ENCODE measurements at places on chromosomes 3 and 15.

GRCh38 chr3:97297032-97297431 is 467.5 kb upstream of the ARL6 start:
- no peak for DNase-seq

- DNase-seq = no peak
Measured at GRCh38 chr15:99686290-99686689, 46.9 kb downstream of the LYSMD4 start.

- DNase-seq = no peak
Measured at GRCh38 chr3:11201251-11202019, 47.1 kb downstream of the HRH1 start.

- no peak for DNase-seq
Measured at GRCh38 chr3:119627461-119627860, 29.8 kb downstream of the PLA1A start.

- no peak for DNase-seq
Measured at GRCh38 chr15:28931828-28932227, 46.1 kb downstream of the APBA2 start.

DNA sequence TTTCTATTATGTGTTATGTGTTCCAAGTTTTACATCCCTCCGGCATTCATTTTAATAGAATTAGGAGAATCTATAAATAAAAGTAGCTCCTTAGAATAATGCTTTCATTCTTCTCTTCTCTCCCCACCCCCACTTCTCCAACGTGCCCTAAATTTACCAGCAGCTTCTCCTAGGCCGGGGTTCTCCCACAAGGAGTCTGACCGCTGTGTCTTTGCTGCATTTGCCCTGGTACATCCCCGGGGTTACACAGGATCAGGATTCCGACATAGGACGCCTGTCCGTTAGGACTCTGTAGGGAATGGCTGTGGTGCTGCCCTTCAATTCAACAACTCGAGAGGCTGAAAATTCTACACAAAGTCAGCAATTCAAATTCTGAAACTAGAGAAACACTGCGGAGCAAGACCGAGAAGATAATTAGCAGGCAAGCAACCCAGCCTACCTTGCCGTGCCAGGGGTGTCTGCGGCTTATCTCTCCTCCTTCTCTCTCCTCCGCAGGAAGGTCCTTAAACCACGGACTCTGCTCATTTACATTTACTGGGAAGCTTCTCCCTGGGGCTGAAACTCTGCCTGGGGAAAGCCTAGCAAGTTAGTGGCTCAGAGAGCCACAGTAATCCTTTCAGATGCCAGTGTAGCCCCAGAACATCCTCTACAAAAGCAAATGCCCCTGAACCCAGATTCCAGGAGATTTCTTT is 18.8 kb downstream of the PCSK6 start:
- no peak for DNase-seq

DNA sequence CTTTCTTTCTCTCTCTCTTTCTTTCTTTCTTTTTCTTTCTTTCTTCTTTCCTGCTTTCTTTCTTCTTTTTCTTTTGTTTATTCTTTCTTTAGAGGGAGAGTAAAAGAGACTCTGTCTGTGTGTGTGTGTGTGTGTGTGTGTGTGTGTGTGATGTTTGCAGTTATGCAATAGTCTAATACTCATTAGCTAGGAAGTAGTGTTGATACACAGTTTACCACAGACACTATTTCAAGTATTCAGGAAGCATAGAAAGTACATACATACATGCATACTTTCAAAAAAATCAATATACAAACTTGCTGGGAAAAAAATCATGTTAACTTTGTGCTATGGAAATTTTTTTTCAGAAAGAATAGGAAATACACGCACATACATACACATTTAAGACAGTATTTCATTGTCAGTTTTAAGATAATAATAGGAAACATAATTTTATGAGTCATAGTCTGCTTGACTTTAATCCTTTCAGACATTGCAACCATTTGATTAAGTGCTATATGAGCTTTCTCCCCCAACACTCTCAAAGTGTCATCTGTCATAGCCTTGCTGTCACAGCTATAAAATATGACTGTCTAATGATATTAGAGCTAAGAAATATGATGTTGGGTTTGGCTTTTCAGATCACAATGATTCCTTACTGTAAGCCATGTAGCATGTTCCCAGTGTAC is 74.9 kb upstream of the EPHA3 start:
- no peak for DNase-seq

- no peak for DNase-seq
Measured at GRCh38 chr3:50876947-50877346, 202.2 kb downstream of the DOCK3 start.

- DNase-seq = no peak
Measured at GRCh38 chr15:45262906-45263461, 10.9 kb downstream of the SLC28A2 start.

GRCh38 chr3:198028718-198029117 is 68.7 kb downstream of the LMLN start:
- DNase-seq = no peak

DNA sequence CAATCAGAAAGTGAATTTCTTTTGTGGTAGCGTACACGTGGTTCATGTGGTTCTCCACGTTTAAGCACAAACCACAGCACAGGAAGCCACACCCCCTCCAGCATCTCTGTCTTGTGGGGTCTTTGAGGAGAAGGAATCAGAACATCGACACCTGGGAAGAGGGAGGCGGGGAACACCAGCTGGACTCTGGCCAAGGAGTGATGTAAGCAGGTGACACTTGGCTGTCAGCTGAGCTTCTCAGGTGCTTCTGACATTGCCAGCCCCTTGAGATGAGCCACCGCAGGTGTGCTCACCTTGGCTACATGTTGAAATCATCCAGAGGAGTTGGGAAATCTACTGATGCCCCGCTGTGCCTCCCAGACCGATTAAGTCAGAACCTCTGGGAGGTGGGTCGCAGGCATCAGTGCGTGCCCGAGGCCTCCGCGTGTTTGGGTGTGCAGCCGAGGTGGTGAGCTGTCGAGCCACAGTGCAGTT is 85.0 kb downstream of the FAM81A start:
- no peak for DNase-seq

DNA sequence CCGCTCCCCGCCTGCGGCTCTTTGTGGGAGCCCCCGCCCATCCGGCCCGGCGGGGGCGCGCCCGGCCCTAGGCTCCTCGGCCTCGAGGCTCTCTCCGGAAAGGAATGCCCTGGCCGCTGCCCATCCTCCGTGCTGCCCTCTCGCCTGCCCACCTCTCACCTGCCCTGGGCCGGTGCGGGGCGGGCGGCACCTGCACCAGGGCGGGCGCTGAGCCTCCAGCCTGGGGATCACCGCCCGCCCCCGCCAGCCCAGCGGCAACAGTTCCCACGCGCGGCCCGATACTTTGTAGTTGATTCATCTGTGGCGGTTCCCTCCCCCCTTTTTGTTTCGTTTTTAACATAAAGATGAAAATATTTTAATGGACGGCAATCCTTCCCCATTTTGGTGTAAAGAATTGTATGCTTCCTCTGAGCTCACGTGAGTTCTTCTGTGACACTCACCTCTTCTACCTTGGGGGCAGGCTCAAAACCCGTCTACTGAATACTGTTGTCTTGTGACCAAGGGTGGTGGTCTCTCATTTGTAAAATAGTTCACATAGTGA is 1.9 kb downstream of the KLF13 start:
- DNase-seq = no peak

- no peak for DNase-seq
Measured at GRCh38 chr3:188524052-188524451, 370.1 kb downstream of the LPP start.

GRCh38 chr15:67068710-67069400 is 3.5 kb downstream of the SMAD3 start:
- DNase-seq = no peak

GRCh38 chr3:113747283-113748046 is 630 bp downstream of the ATP6V1A start:
- no peak for DNase-seq

- DNase-seq = no peak
Measured at GRCh38 chr3:129467932-129468331, 27.9 kb downstream of the IFT122 start.

GRCh38 chr15:39709941-39710340 is 72.7 kb downstream of the FSIP1 start:
- no peak for DNase-seq

DNA sequence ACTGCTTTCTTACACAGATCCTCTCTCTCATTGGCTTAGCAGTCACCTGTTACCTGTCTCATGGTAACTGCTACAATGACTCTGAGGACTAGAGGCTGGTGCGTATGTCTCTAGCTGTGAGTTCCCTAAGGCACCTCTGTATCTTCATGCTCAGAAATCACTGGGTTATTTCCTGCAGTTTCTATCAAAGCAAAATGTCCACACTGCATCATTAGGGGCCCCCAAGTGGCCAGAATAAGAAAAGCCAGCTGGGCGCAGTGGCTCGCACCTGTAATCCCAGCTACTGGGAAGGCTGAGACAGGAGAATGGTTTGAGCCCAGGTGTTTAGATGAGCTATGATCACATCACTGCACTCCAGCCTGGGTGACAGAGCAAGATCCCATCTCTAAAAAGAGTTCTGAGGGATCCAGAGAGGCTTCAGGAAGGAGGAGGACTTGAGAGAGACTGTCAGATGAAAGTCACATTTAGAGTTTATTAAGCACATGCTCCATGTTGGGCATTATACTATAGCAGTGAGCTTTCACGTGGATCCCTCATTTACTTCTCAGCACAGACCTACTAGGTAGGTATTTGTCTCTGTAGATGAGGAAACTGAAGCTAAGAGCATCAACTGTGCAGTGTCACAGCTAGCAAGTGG is 2.3 kb upstream of the VPS18 start:
- no peak for DNase-seq

- no peak for DNase-seq
Measured at GRCh38 chr3:129958755-129959154, 15.8 kb upstream of the TRH start.

DNA sequence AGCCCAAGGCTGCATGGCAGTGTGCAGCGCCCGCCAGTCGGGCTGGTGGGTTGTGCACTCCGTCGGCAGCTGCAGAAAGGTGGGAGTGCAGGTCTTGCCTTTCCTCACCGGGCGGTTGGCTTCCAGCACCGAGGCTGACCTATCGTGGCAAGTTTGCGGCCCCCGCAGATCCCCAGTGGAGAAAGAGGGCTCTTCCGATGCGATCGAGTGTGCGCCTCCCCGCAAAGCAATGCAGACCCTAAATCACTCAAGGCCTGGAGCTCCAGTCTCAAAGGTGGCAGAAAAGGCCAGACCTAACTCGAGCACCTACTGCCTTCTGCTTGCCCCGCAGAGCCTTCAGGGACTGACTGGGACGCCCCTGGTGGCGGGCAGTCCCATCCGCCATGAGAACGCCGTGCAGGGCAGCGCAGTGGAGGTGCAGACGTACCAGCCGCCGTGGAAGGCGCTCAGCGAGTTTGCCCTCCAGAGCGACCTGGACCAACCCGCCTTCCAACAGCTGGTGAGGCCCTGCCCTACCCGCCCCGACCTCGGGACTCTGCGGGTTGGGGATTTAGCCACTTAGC is 4.3 kb downstream of the ISL2 start:
- no peak for DNase-seq

DNA sequence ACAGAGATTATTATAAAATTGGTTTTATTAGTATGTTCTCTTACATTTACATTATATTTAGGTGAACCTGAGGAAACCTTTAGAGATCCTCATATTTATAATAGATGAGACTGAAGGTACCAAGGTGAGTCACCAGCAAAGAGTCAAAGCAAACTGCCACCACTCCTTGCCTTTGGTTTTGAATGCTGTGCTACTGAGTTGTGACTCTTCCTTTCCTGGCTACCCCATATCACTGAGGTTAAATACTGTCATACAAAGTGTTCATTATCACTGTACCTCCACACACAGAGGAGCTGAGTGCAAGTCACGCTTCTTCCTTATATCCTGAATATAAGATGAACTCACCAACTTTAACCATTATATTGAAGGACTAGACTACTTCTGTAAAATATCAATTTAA is 168.2 kb downstream of the CBLB start:
- DNase-seq = no peak

DNA sequence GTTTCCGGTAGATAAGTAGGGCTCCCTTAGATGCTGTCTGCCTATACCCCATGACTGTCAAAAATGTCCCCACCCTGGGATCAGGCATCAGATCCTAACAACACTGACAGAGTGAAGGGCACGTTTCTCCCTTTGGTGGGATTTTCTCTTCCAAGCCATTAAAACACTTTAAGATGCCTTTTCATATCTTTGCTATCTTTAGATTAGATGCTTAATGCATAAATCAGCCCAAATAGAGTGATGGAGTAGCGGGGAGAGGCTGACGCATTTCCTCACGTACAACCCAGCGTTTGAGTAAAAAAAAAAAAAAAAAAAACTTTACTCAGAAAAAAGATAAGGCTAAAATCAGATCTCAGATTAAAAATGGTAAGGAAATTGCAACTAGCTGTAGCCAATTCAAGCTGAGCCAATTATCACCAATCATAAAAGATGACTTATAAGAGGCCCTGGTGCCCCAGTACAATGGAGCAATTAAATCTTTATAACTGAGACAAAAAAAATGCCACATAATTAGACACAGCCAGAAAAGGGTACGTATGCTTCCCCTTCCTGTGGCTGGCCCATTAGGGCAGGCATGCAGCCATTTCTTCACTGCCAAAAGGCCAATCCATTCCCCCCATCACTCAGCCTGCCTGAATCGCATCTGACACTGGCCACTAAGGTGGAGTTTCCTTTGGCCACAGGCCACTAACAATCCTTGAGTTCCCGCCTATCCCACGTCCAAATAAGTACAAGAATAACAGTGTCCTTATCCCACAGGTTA is 45.0 kb downstream of the RFTN1 start:
- DNase-seq = no peak

DNA sequence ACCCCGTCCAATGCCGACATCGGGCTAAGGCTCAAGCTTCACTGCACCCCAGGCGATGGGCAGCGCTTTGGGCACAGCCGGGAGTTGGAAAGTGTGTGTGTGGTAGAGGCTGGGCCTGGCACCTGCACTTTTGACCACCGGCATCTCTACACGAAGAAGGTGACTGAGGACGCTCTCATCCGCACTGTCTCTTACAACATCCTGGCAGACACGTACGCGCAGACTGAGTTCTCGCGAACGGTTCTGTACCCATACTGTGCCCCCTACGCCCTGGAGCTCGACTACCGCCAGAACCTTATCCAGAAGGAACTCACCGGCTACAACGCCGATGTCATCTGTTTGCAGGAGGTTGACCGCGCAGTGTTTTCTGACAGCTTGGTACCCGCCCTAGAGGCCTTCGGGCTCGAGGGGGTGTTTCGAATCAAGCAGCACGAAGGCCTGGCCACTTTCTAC is 1.0 kb downstream of the PDE12 start:
- no peak for DNase-seq

DNA sequence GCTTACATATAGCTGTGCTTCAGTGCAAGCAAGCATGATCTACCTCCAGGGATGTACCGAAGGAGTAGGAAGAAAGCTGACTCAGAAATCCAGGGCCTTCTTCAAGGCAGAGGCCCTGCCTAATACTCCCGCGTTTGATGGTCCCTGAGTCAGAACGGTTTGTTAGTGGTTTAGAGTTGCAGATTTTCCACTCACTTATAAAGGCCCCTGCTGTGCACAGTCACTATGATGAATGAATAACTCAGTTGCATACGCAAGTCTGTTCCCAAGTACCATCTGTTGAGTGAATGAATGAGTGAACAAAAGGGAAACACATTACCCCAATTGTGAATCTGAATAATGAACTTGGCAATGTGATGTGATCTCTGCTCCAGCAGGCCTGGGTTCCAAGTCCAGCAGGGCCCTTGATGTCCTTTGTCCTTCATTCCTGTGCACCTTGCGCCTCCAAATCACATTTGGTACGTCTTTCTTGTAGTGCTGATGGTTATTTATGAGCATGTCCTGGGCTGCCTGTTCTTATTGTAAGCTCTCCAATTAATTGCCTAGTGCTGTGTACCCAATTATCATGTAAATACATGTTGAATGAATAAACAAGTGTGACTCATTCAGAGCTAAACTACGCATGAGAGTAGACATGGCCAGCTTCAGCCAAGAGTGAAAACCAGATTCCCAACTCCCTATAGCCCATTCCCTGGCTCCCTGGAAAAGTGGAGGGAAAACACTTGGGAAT is 85.3 kb upstream of the LIMD1 start:
- DNase-seq = no peak

Measured in forelimb muscle (tissue), 1 donor.